Lung microvascular endothelial cell (primary cell): ENCODE measurements at places on chromosomes 4 and X. TPM values are rescaled to one million over a fixed set of nuclear protein-coding genes. Genes with fewer than 3 reads are reported as not detected.

The CXorf65 gene
- not detected in 2 replicates for total RNA-seq

The MMRN1 gene
- total RNA-seq = 1,427 and 4,891 TPM in 2 replicates

The BST1 gene
- 44.7 and 59.3 TPM in 2 replicates for total RNA-seq

The GAGE12F gene
- total RNA-seq = not detected in 2 replicates

The RPA4 gene
- 0.44 and 0.79 TPM in 2 replicates for total RNA-seq

The TMSB15B gene
- 3.1 and 3.6 TPM in 2 replicates for total RNA-seq

The ARMCX6 gene
- 28.1 and 30.4 TPM in 2 replicates for total RNA-seq

The XK gene
- not detected in 2 replicates for total RNA-seq

The PGAM4 gene
- not detected in 2 replicates for total RNA-seq

The BGN gene
- total RNA-seq = 15.3 TPM in 2 replicates

The CSN2 gene
- total RNA-seq = not detected in 2 replicates

The DMP1 gene
- not detected in 2 replicates for total RNA-seq

The NWD2 gene
- total RNA-seq = not detected in 2 replicates

The SLC25A14 gene
- 5.9 and 6.9 TPM in 2 replicates for total RNA-seq

DNA sequence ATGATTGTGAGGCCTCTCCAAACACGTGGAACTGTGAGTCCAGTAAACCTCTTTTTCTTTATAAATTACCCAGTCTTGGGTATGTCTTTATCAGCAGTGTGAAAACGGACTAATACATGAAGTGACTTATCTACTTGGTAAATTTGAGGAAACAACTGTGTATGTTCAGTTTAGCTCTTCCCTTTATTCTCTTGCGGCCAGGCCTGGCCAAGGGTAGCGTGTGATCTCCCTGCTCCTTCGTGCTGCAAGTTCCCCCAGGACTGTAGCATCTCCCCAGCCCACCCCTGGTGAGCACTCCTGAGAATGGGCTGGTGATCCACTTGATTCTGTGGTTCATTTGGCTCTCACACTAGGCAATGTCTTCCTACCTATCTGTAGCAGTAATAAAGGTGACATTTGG lies 53.2 kb upstream of the CHRNA9 start:
- DNase-seq = no peak

DNA sequence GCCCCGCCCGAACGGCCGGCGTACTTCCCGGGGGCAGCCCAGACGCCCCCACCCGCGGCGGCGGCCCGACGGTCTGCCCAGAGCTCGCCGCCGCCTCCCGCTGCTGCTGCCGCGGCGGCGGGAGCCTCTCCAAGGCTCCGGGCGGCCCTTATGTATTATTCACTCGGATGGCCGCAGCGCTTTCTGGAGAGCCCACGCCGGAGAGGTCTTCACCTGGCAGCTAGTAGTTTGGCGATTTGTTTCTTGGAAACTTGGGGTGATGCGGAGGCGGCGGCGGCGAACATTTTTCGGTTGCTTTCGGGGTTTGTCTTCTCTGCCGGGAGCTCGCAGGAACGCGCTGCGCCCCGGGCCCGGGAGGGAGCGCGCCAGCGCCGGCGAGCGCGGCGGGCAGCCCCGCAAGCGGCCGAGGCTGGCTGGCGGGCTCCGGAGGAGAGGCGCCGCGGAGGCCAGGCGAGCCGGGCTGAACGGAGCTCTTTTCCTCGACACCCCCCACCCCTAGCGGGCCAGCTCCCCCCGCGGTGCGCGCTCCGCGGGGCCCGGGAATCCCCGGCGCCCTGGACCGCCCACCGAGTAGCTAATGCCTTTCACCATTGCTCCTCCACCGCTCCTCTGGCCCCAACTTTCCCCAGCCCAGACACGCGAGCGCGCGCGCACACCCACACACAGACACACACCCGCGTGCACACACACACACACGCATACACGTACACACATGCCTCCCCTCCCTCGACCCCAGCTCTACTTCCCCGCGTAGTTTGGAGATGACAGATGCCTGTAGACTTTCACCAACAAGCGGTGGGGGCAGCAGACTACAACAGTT lies 113.5 kb downstream of the DHX15 start:
- peak; percentile 50 for DNase-seq

DNA sequence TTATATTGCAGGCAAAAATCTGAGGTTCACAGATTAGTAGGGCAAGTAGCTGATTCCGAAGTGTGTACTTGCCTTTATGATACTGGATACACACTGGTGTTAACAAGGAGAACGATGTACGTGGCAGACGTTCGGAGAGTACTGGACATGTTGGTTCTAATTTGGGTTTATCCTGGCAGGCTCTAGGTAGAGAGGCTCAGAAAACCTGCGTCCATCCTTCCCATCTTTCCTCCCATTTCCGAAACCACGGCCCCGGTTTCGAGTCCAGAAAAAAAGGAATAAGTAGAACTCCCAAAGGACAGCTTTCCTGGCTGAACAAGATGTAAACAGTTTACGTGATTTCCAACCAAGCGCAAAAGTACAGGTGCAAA lies 351 bp upstream of the SLC30A9 start:
- no peak for DNase-seq

GRCh38 chr4:4762909-4763821 lies 96.3 kb upstream of the MSX1 start:
- peak; percentile 40 for DNase-seq

DNA sequence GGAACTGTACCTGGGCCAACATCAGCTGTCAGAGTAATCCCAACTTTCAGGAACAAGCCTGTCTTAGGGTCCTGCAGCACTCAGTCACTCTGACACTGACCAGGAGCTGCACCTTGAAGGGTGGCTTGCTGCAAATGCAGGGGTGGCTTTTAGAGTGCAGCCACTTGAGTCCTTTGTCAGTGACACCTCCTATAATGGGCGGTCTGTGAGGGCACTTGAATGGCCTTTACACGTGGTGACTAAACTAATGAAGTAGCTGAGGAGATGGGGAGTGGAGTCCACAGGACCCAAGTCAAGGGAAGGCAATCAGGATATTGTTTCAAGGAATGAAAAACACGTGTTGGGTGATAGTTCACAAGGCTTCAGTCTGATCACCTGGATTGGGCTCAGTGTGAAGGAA lies 11.1 kb upstream of the LNX1 start:
- DNase-seq = no peak

GRCh38 chr4:6710282-6710681 lies 617 bp upstream of the MRFAP1L1 start:
- no peak for DNase-seq

- no peak for DNase-seq
These were observed 10.0 kb downstream of the ZFP42 start for GRCh38 chr4:188005561-188005960.

DNA sequence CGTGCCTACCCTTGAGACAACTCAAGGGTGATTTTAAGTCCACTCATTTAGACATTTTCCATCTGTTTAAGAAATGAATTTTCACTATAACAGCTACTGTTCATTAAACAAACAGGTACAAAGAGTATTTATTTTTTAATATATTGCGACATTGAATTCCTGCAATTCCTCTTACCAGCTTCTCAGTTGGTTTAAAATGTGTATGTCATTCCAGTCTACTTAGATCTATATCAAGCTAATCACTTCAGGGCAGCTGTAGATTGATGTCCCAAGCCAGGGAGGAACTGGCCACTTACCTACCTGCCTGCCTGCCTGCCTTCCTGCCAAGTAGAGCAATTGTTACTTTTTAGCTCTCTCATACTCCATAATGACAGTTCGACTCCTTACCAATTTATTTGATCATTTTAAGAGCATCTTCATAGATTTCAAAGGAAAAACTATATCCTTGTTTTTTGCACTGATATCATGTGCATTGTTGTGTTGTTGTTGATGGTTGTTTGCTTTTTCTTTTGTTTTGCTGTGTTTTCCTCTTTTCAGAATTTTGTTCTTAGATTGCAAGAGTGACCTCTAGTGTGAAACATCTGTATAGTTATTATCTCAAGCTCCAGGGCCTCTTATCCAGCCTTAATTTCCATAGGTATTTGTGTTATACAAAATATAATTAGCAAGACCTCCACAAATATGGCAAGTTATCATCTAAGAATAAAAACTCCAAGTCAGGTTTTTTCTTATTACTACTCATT lies 120.9 kb upstream of the NRK start:
- no peak for DNase-seq

DNA sequence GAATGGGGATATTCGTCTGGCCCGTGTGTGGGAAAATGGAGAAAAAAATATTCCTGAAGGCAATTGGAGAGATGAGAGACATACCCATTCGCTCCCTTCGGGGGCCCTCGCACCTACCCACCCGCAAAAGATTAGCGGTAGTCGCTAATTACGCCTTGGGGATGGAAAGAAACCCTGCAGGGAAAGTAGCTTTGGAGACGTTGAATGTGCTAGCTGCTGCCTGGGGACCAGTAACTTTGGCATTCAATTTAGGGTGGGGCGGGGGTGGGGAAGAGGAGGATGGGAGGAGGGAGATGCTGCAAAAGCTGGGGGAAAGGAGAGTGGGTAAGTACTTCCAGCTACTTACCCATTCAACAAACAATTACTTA lies 407 bp upstream of the ZC4H2 start:
- no peak for DNase-seq

DNA sequence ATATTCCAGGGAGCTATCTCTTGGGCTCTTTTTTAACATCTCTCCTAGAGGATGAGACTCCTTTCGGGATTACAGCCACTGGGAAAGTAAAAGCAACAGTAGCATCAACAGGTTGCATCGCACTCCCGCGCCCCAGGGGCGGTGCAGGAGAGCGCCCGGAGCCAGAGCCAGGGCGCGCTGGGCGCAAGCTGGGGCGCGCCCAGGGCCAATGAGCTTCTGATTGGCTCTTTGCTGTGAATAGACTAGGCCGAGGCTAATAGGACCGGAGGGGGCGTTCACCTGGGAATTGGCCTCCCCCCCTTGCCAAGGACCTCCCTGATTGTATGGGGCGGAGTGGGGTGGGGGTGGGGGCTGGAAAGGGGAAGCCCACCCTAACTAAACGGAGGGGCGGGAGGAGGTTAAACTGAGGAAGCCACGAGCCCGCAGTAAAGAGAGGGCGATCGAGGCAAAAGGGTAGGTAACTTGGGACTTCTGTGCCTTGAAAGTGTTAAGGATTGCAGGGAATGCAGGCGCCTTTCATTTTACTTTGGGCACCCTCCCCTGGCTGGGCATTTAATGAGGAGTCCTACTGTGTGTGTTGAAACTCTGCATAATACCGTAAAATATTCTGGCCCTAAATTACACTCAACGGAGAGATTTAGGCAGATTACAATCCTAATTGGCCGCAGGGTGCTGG lies 1.1 kb upstream of the ATOH1 start:
- DNase-seq = no peak

- DNase-seq = no peak
These were observed 869 bp upstream of the GRXCR1 start for GRCh38 chr4:42891644-42892043.

- DNase-seq = no peak
These were observed 216.9 kb upstream of the NEIL3 start for GRCh38 chr4:177092807-177093206.

- no peak for DNase-seq
These were observed 85.5 kb downstream of the BMPR1B start for GRCh38 chr4:94843216-94843615.

GRCh38 chr4:177292171-177292570 lies 17.5 kb upstream of the NEIL3 start:
- DNase-seq = no peak

DNA sequence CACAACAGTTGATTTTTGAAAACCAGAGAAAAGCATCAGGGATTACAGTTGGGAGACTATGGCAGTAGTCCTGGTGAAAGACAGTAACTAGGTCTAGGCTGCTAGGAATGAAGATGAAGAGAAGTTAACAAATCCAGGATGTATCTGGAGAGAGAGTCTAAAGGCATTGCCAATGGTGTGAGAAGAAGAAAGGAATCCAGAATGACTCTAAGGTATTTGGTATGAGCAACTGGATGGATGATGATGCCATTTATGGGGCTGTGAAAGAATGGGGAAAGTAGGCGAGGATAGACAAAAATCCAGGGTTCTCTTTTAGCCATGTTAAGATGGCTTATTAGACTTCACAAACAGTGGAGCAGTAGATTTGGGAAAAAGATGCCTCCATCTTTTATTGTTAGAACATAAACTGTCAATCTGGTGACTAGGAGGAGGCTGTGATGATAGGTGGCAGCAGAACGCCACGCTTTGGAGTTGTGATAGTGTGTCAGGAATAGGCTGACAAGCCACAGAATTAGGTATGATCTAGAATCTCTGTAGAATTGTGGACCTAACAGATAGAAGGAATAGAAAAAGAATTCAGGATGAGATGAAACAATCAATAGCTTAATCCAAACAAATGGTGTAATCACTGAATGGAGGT lies 27.3 kb upstream of the JADE1 start:
- peak; percentile 52 for DNase-seq

DNA sequence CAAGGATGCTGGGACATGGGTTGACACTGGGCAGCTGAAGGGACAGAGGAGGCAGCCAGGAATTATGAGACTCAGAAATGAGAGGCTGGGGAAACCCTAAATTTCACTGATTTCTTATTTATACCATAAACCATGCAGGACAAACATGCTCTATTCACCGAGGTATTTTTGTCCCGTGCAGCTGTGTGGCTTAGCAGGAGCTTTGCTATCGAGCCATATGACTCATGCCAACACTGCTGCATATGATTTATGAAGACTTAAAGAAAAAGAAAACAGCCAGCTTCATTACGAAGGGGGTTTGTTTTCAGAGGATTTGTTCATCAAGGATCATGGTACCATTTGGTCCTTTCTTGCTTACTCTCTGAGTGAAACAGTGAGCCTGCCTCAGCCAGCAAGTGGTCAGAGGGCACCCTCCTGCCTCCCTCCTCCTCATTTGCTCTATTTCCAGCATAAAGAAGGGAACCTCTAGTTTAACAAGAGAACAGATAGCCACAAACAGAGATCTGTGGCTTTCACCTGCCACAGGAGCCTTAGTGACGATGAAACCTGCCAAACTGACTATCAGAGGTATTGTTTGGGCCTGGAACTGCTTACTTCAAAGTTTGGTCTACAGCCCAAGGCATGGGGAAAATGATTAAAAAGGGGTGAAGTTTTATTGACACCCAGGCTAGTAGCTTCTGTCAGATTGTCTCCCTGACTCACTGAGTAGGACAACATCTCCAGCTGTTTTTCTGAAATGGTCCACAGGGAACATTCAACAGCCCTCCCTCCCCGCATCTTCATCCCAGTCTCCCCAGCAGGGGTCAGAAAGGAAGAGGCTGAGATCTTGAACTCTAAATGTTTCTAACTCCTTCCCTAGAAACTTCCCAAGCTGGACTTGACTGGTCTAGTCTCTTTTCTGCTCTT lies 80.1 kb upstream of the MAML3 start:
- DNase-seq = no peak

GRCh38 chr4:163395055-163395454 lies 51.4 kb downstream of the NPY5R start:
- peak; percentile 67 for DNase-seq

GRCh38 chr4:112735474-112735951 lies 98.6 kb downstream of the LARP7 start:
- DNase-seq = no peak

GRCh38 chr4:127261476-127261875 lies 371.3 kb upstream of the INTU start:
- DNase-seq = no peak

DNA sequence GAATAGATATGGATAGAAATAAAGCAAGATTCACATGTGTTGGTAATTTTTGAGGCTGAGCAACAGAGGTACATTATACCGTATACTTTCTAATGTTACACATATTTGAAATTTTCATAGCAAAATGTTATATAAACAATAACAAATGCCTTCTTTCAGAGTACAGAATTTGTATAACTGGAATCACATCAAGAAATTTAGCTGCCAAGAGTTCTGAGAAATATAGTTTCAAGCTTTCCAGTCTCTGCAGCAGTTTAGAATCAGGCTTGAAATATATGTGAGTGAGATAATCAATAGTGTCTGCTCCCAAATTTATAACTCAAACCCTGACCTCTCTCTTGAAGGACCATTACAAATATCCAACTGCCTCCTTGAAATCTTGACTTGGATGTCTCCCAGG lies 23.8 kb downstream of the FAM184B start:
- no peak for DNase-seq
